ENCODE measurements at places on chromosomes 11 and 22. TPM values are rescaled to one million over a fixed set of nuclear protein-coding genes. Genes with fewer than 3 reads are reported as not detected.
A peak's percentile ranks its signal among the peaks of the same experiment; 100 is the strongest.

PARVA gene
- total RNA-seq = 13.7 TPM

OR10A2 gene
- total RNA-seq = not detected

DNA sequence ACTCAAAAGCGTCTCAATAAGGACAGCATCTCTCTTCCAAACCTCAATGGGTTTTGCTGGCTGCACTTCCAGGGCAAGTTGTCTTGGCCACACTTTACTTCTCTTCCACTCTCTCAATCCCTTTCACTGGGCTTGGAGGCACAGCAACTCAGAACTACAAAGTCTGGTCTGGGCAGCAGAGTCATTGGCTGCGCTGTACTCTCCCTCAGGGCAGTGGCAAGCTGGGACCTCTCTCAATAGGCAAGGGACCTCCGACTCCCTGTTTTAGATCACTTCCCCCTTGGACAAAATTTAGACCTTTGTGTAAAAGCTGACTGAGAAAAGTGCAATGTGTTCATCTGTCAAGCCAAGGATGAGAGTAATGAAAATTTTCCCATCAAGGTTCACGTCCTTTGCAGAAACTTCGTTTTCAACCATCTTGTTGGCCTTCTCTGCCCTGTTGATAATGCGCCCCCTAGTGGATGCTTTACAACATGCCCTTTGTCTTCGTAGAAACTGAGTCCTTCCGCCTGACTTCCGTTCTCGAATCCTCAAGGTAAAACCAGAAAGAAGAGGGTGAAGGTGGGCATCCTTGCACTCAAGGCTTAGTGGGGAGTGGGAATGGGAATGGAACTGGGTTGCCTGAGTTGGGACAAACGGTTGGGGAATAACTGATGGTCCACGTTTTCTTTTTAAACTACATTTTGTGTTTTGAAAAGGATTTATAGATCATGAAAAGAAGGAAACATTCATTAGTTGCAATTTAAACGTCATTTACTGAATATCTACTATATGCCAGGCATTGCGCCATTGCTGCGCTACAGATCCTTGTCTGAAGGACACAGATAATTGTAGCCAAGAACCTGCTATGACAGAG, 99.1 kb downstream of the CD44 start:
- DNase-seq = peak; percentile 59

GRCh38 chr11:131875611-131876010, 505.2 kb downstream of the NTM start:
- DNase-seq = no peak

DNA sequence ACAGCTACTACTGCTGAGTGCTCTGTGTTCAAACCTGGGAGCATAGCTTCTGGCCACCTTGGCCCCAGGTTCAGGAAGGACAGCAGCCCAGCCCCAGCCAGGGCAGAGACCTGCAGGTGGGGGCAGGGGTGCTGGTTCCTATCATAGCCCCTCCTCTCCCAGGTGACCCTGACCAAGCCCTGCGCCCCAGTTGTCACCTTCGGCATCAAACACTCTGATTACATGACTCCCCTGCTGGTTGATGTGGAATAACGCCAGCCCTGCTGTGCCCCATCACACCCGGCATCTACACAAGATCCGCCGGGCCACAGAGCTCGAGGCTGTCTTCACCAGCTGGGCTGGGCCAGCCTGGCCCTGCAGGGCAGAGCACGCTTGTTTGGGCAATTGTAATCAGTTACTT, 6.9 kb downstream of the SCGB1C1 start:
- DNase-seq = no peak

- no peak for DNase-seq
Measured at GRCh38 chr11:28739489-28740280, 631.5 kb downstream of the METTL15 start.

- no peak for DNase-seq
Measured at GRCh38 chr11:6646918-6647679, 8.5 kb downstream of the DCHS1 start.

GRCh38 chr11:65468874-65469333, 29.9 kb upstream of the MALAT1 start:
- peak; percentile 96 for DNase-seq

Measured in PC-3 (cell line).